Lower lobe of right lung (tissue), 2 donors: ENCODE measurements at places on chromosomes 1 and 21. TPM values are rescaled to one million over a fixed set of nuclear protein-coding genes. Genes with fewer than 3 reads are reported as not detected.

DNA sequence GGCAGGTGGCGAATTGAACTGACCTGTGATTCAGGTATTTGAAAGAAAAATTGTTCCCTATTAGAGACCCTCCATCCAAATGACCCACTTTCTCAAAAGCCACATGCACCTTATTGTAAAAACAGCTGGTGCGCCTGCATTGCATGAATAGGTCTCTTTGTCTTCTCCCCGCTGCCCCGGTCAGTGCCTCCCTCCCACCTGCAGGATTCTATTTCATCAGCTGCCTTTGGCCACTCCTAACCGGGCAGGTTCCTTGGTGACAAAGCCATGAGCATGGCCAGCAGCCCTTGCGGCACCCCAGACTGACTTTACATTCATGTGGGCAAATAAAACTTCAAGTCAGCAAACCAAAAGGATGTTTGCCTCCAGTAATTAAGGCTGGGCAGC is 6.4 kb downstream of the TMPRSS3 start:
- no peak for DNase-seq

GRCh38 chr21:44273046-44273445 is 11.3 kb upstream of the DNMT3L start:
- no peak for DNase-seq

GRCh38 chr1:64598100-64598571 is 128.2 kb downstream of the CACHD1 start:
- no peak for DNase-seq

- DNase-seq: no peak
Measured at GRCh38 chr1:85862456-85862855, 154.2 kb upstream of the ZNHIT6 start.

DNA sequence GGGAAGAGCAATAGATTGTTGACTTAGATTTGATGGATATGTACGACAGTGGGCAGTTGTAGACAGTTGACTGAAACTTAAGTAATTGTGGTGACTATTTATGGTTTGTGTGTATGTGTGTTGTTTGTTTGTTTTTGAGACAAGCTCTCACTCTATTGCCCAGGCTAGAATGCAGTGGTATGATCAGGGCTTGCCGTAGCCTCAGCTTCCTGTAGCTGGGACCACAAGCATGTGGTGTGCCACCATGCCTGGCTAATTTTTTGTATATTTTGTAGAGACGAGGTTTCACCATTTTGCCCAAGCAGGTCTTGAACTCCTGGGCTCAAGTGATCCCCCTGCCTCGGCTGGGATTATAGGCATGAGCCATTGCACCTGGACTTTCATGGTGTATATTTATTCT is 9.8 kb downstream of the SDHC start:
- no peak for DNase-seq

DNA sequence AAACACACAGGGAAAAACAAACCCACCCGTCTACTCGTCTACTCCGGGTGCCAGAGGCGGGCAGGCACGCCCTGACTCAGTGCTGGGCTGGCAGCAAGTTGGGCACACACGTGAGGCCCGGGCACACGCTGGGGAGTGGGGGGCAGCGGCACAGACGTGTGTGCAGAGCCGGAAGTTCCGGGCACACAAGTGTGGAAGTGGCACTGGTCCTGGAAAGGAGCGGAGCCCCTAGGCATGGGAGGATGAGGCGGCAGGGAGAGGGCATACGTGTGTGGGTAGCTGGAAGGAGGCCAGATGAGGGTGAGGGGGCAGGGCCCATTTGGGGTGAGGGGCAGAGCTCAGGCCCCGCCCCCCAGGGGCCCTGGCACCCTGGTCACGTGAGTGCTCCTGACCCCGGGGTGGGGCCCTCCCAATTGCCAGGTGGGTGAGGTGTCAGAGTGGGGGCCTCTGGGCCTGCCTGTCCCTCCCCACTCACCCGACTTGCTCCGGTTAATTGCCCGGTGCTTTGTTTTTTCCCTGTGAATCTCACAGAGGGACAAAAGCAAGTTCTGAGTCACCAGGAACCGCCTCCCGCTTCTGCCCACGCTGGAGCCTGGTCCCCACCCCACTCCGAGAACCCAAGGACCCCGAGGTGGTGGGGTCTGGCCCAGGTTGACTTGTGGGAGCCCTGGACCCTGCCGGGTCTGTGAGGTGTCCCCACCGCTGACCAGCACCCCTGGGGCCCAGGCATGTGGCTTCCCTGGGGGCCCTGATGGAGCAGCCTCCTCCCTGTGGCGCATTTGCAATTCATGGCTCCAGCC is 104.8 kb upstream of the CASZ1 start:
- DNase-seq: peak; percentile 75

DNA sequence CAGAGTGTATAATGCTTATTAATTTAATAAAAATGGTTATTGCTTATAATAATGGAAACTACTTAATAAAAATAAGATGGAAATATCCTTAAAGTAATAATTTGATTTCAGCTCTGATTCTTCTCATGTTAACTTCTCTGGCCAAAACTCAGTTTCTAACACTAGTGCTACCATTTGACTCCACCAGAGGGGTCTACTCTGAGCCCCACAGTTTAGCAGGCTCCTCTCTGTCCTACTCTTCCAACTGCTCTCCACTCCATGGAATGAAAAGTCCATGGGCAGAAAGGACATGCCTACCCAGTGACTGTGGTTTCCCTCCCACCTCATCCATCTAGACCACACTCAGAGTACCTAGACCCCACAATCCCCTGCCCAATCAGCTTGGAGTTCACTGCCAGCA is 489.1 kb upstream of the CAMK1G start:
- DNase-seq: no peak

- no peak for DNase-seq
Measured at GRCh38 chr1:33886496-33886895, 22.6 kb downstream of the HMGB4 start.

DNA sequence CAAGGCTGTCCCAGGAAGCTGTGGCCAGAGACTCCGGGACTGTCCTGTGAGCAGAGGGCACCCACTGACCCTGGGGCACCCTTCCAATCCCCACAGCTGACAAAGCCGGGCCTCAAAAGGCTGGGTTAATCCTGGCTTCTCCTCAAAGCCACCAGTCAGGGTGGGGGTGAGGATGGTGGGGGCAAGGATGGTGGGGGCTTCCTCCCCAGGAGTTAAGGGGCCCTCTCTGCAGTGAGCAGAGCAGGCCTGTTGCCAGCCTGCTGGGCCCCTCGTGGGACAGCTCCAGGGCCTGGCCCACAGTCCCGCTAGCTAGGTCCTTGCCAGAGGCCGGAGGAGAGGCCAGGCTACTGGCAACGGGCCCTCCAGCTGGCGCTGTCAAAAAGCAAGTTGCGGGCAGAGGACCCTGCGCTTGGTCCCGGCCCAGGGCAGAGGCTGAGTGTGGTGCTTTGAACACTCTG is 37.9 kb upstream of the CCDC27 start:
- no peak for DNase-seq

- DNase-seq: no peak
Measured at GRCh38 chr1:59143133-59143487, 153.8 kb upstream of the FGGY start.

- DNase-seq: no peak
Measured at GRCh38 chr1:212503714-212504113, 71.0 kb downstream of the NENF start.

DNA sequence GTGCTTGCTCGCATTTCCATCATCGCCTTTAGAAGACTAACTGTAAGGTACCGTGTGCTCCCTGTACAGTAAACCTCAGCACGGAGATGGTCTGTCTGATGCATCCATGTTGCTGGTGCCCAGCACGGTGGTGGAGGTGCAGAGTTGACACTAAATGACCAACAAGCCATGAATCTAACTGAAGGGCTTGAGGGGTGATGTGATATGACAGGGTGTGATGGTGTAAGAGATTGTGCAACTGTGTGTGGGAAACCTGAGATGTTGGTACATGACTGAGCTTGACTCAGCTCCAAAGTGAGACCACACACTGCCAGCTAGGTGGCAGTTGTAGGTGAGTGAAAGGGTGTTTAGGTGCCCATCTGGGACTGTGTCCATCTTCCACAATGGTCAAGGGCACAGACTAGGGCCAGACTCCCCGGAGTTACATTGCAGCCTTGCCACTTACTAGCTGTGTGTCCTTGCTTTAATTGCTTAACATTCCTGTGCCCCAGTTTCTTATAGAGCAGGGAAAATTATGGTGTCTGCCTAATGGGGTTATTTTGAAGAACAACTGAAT is 21.4 kb downstream of the SLC2A1 start:
- no peak for DNase-seq

- no peak for DNase-seq
Measured at GRCh38 chr1:152747831-152748230, 10.0 kb upstream of the KPRP start.

DNA sequence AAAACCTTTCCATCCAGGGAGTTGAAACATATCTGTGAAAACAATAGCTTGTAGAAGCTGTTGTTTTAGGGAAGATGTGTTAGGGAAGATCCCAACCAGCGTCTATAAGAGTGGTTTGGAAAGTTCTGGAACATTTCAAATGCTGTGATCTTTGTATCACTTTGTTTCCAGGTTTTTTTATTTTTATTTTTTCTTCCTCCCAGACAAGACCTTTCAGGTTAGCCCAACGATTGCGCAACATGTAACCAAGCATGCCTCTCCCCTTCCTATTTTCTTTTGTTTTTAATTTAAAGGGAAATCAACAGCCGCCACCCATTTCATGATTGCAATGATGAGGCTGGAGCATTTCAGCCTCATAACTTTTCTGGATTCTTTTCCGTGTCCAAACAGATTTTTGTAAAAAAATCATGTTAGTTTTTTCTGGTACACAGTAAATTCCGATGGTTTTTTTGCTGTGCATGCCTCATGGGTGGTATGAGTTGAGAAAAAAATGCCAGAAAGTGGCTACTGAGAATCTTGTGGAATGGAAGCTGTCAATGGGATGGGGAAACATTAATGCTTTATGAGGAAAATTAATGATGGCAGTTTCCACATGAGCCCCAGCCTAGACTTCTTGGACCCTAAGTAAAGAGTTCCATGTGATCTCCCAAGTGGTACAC is 109.3 kb downstream of the RUNX1 start:
- no peak for DNase-seq

GRCh38 chr1:23417570-23417969 is 7.0 kb downstream of the TCEA3 start:
- DNase-seq: no peak

DNA sequence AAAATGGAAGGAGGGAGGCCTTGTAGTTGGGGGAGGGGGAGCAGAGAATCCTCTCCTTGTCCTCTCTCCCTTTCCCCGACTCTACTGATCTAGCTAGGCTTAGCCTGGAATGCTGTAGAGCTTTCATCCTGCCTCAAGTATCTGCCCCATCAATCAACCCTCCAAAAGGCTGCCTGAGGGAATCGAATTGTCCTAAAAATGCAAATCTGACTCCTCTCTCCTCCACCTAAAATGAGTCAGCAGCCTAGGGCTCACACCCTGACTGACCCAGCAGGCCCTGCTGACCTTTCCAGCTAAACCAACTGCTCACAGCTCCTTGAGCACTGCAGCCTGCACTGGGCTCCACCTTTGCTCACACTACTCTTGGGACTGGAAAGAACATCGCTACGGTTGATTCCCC is 2.8 kb downstream of the HPDL start:
- DNase-seq: no peak

- no peak for DNase-seq
Measured at GRCh38 chr1:15341634-15342407, 67.9 kb upstream of the EFHD2 start.

DNA sequence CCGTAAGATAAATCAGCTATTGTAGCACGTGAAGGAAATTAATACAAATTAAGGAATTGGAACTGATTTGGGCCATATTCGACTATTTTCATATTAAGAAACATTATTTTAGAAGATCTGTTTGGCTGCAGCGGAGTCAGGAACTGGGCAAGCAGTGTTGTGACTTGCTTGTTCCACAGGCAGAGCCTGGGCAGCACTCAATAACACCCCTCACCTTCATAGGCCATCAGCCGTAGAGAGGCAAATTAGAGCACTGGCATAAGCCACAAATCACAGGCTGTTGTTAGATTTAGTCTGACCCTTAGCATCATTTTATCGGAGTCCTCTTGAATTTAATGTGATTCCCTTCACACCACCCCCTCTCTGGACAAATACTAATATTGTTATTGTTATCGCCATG is 72.8 kb downstream of the PBX1 start:
- no peak for DNase-seq

DNA sequence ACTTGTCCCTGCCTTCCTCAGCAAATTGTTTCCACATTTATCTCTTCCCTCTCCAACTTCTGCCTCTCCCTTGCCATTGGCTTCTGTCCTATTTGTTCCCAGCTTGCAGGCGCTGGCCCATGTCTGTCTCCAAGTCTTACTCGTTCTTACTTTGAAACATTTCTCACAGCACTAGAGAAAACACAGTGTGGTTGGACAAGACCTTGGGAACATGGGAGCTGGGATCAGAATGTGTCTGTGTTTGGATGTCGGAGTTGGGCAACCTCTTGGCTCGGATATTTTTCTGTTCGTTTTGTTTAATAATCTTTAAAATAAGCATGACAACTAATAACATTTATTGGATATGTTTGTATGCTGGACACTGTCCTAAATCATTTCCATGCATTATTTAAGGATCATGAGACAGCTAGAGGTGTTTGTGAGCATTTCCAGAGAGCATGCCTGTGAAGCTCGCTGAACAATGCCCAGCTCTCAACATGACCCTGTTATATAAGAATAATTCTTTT is 5.9 kb upstream of the BRWD1 start:
- DNase-seq: no peak

DNA sequence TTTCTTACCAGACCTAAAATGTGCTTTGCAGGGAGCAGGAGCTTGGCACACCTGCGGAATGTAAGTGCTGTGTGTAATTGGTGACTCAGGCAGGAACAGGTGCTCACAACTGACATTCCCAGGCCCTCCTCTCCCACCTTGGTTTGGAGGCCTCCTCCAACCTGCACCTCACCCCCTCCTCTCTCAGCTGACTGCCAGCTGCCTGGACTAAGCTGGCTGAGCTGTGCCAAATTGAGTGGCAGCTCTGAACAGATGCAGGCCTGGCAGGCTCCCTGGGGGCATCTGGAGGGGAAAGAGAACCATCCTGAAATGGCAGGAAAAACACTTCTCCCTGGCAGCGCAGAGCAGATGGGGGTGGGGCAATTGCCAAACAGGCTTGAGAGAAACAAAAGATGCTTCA is 91.7 kb upstream of the PGBD5 start:
- DNase-seq: no peak

TNFRSF4 gene
- total RNA-seq: 3.0 TPM

TLCD4 gene
- 11.3 TPM for total RNA-seq

LCE6A gene
- not detected for total RNA-seq

GADD45A gene
- total RNA-seq: 13.6 TPM

AGBL4 gene
- 2.1 TPM for total RNA-seq

JUN gene
- 118 TPM for total RNA-seq

VANGL1 gene
- total RNA-seq: 10.9 TPM

MEAF6 gene
- total RNA-seq: 59.5 TPM

TMEM82 gene
- not detected for total RNA-seq

LCE2A gene
- total RNA-seq: not detected

HES2 gene
- 6.4 TPM for total RNA-seq

FCMR gene
- 6.8 TPM for total RNA-seq

TCHH gene
- 0.15 TPM for total RNA-seq

TEKT2 gene
- 9.3 TPM for total RNA-seq

SF3B4 gene
- 45.5 TPM for total RNA-seq
